ENCODE measurements at places on chromosomes 4 and X.

- no peak for DNase-seq
These were observed 310.8 kb downstream of the AFF2 start for GRCh38 chrX:148811236-148811635.

DNA sequence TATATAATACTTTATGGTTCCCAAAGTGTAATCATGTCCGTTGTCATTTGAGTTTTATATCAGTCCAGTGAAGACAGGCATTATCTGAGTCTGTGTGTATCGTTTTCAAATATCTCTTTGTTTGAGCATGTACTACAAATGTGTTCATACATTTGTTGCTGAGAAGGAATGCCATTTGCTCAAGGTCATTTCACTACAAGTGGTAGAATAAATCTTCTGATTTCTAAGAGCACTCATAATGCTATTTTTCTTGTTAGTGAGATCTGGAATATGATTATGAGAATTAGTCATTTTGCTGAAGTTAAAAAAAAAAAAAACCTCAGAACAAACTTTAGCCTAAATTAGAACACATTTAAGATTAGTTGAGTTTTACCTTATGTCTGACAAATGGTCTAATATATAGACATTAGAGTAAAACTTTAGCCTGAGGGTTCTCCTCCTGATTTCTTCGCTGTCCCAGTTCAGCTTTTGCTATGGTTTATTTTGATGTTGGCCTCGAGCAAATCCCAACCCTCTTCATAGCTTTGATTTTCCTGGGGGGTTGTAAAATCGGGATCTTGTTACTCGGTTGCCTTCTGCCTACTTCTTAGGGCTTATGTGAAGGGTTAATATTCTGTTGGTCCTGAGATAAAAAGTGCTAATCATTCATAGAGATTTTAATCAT is 87.1 kb downstream of the TMEM131L start:
- no peak for DNase-seq

DNA sequence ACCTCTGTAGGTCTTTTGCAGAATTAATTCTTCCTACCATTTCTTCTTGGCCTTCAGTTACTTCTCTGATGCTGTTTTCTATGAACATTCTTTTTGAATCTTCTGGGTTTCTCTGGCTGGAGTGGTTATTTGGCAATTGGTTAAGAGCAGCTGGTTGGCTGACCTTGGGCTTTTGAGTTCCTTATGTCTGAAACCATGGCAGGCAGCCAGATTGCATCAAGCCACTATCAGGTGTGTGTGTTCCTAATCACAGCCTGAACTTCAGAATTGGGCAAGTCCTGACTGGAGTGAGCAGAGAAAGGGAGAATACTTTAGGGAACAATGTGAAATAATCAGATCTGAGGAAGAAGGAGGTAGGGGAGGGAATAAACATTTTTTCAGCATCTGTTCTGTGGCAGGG is 90.2 kb downstream of the ARHGAP10 start:
- DNase-seq = peak; percentile 7

- DNase-seq = peak; percentile 50
These were observed 458 bp downstream of the GRIPAP1 start for GRCh38 chrX:49001521-49002090.

DNA sequence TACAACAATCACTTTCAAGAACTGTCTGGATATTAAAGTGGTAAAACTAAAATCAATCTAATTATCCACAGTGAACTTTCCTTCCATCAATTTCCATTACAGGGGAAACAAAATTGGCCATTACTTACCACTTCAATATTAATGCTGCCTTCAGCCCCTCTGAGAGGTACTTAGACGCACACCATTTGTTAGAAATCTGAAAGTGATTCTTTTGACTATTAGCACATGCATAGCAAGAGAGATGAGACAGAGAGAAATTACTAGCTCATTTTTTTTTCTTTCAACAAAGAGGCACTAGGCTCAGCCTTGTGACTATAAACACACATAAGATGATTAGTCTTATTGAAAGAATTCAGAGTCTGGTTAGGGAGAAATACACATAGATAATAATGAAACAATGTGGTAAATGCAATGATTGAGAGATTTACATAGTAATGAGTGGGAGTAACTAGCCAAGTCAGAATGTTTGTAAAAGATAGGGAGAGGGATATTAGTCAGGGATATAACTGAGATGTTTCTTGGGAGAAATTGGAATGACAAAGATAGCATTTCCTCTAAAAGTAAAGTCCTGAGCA is 93.3 kb downstream of the YIPF7 start:
- no peak for DNase-seq

DNA sequence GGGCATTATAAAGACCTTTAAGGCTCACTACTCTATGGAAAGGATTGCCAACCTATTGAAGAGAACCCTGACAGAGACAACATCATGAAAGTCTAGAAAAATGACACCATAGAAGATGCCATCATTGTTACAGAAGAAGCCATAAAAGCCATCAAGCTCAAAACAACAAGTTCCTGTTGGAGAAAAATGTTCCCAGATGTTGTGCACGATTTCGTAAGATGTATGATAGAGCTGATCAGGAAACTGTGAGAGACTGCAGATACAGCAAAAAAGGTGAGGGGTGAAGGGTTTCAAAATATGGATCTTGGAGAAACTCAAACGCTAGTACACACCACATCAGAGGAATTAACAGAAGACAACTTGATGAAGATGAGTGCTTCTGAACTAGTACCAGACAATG is 53.3 kb downstream of the WDFY3 start:
- DNase-seq = no peak

All from A549 (cell line).